ENCODE measurements at places on chromosomes 3 and 15. TPM values are rescaled to one million over a fixed set of nuclear protein-coding genes. Genes with fewer than 3 reads are reported as not detected.

DNA sequence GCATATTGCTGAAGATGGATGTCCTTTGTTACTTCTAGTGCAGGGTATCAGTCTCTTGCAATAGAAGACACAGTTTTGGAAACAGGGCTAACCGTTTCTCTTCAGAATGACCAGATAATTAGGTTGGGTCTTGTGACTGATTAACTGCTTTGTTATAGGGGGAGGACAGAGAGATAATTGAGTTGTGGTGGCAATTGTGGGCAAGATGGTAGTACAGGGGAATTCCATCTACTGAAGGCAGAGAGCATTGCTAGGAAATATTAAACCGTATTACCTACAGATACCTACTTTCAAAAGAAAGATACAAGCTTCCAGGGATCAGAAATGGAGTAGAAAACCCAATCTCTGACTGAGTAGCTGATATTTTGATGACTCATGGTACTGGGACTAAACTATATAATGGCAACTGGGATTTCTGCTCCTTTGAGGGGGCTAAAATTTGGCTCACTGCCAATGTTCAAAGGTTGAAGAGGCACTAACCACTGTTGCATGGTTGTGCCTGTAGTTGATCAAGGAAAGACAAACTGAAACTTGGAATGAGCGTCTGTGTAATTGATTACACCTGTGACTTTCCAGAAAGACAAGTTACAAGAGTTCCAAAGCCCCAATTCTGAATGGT lies 4.2 kb downstream of the PRR23B start:
- no peak for DNase-seq
- no peaks in the 10 kb centered on the region for H3K36me3 ChIP-seq
- H3K27me3 ChIP-seq = no peaks in the 10 kb centered on the region
- no peak overlapping the region for H3K27ac ChIP-seq

The IGSF11 gene
- total RNA-seq = not detected

The KY gene
- total RNA-seq = not detected

GRCh38 chr3:123609063-123609462 lies 24.2 kb upstream of the HACD2 start:
- H3K4me3 ChIP-seq = no peak overlapping the region
- peaks cover 49% of the 10 kb centered on the region for H3K4me1 ChIP-seq
- DNase-seq = no peak
- no peak overlapping the region for H3K27ac ChIP-seq
- no peaks in the 10 kb centered on the region for H3K27me3 ChIP-seq
- peaks cover 1% of the 10 kb centered on the region for H3K36me3 ChIP-seq

- H3K27me3 ChIP-seq = no peaks in the 10 kb centered on the region
- DNase-seq = no peak
- peaks cover 9% of the 10 kb centered on the region for H3K4me1 ChIP-seq
- no peak overlapping the region for H3K4me3 ChIP-seq
- H3K36me3 ChIP-seq = peaks cover 1% of the 10 kb centered on the region
Measured at GRCh38 chr15:57025264-57025926, 107.0 kb downstream of the TCF12 start.

GRCh38 chr3:18424729-18425640 lies at the start of gene SATB1:
TSS of gene SATB1 (minus strand) at chr3:18425339. CDS start at chr3:18420967, 4,372 bp downstream.
- H3K4me1 ChIP-seq = peaks cover 12% of the 10 kb centered on the region

The ZNF662 gene
- not detected for total RNA-seq

DNA sequence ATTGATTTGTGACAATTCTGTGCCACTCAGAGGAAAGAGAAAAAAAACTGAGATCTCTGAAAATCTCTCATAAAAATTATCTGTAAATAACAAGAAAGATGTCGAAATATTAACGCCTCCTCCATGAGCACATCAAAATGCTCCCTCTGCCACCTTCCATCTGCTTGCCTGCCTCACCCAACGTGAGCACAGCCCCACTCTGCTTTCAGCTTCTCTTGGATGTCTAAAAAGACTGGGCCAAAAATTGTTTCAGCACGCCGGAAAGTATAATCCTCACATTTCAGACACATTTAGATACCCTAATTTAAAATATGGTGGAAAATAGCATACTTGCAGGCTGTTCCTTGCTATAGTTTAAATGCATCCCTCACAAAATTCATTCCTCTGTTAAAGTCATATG lies 57.1 kb downstream of the ERC2 start:
- H3K27ac ChIP-seq = no peak overlapping the region
- no peaks in the 10 kb centered on the region for H3K27me3 ChIP-seq
- DNase-seq = no peak
- H3K4me3 ChIP-seq = no peak overlapping the region

The SEMA5B gene
- total RNA-seq = 1.3 TPM

Data from osteocyte (in vitro differentiated cells).